ENCODE measurements at places on chromosomes 12 and 14.

DNA sequence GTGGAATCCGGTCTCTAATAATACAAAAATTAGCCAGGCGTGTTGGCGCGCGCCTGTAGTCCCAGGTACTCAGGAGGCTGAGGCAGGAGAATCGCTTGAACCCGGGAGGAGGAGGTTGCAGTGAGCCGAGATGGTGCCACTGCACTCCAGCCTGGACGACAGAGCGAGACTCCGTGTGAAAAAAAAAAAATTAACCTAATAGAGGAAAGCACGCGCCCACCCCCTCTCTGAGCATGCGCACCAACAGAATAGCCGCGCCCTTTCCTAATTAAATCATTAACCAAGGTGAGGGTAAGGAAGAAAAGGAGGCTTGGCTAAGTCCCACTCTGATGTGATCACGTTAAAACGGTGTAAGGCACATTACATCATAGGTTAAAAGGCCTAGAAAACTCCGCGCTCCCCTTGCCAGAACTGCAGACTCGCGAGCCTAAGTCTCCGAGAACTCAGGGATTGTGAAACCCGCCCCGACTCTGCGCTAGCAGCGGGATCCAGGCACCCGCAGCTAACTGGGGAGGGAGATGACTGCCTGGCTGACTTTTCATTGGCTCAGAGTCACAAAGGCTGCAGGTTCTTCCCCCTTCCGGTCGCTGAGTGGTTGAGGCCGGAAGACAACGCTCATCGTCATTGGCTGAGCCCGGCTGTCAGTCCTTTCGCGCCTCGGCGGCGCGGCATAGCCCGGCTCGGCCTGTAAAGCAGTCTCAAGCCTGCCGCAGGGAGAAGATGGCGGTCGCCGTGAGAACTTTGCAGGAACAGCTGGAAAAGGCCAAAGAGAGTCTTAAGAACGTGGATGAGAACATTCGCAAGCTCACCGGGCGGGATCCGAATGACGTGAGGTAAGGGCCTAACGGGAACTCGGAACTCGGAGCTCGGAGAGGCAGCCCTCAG lies at the start of gene PNN:
TSS of gene PNN (plus strand) at position 695 of the 885 bp plus-strand sequence. CDS start at position 721, 26 bp downstream.
- DNase-seq, result peak; percentile 91

GRCh38 chr12:88163371-88163770 lies 21.3 kb downstream of the TMTC3 start:
- no peak for DNase-seq

- no peak for DNase-seq
Measured at GRCh38 chr12:120761519-120761934, 35.9 kb downstream of the ACADS start.

DNA sequence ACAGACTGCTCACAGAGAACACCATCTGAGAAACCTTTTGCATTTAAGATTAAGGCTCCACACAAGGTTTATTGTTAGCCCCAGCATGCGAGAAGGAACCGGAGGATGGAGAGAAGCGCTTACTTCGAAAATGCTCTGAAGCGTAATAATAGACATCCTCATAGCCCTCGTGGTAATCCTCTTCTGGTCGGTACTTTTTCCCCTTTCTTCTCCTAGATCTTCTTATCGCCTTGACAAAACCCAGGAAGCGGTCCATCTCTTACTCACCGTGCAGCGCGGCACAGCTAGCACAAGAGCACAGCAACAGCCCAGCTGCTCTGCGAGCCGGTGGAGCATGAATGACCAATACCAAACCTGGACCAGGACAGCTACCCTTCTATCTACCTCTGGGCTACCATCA lies 125.1 kb upstream of the GRIP1 start:
- DNase-seq, result no peak

DNA sequence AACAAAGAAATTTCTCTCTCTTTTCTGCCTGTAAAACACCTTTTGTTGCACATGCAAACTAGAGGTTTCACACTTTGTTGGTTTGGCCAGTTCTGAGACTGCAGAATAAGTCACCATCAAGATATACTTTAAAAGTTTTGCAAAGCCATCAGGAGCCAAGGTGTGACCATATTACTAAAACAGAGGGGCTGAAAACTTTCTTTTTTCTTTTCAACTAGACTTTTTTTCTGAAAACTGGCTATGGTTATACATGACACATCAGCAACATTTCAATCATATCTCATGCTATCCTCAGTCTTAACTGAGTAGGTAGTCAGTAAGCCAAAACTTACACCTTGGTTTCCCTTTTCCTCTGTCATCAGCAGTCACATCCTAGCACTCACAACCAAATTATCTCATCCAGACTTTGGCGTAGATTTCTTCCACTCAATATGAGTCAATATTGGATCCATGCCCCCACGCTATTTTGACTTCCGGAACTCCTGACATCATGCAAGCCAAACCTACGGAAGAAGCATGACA lies 4.1 kb upstream of the IFNG start:
- no peak for DNase-seq

DNA sequence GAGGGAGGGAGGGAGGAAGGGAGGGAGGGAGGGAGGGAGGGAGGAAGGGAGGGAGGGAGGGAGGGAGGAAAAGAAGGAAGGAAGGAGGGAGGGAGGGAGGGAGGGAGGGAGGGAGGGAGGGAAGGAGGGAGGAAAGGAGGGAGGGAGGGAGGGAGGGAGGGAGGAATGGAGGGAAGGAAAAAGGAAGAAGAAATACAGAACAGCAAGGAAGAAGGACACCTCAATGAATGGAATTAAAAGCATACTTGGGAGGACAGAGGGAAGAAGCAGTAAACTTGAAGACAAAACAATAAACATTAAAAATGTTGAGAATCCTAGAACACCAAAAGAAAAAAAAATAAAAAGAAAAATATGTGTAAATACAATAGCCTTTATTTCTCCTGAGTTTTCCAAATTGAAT lies 6.2 kb downstream of the OR4Q2 start:
- DNase-seq, result no peak

DNA sequence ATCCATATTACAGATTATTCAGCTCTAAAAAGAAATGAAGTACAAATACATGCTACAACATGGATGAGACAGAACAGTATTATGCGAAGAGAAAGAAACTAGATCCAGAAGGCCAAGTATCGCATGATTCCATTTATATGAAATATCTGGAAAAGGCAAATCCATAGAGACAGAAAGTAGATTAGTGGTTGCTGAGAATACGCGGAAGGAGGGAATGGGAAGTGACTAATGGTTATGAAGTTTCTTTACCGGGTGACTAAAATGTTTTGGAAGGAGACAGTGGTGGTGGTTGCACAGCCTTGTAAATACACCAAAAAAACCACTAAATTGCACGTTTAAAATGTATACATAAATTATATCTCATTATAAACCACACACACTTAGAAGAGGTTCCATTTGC lies 12.5 kb downstream of the PRDM4 start:
- DNase-seq, result no peak

DNA sequence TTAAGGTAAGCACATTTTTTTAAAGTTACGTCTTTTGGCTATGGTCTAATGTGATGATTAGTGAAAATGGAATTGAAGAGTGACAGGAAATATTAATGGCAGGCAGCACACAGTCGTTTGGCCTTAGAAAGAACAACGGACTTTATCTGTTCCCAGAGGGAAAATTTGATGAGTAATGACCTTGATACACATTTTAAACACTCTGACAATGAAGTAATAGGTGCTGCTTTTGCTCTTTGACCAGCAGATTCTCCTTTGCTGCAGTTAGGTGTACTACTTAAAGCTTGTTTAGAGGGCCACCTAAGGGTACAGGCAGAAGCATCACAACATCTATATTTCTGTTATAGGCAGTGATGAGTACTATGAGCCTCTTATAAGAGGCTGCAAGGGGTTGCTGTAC lies 27.1 kb upstream of the RNU6-8 start:
- DNase-seq, result no peak

DNA sequence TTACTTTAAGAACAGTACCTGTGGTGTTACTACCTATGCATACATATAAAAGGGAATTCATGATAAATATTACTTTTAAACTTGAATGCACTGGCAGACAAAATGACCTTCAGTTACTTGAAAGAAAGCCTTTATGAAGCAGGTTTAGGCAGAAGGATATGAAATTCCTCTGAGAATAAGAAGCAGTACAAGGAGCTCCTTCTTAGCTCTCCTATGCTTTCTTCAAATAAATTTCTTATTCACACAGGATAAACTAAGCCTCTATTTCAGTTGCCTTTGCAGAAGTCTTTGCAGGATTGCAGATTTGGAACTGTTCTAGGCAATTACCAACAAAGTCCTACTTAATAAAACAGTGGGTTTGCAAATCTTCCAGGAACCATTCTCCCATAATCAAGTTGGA lies 1.0 kb downstream of the EPYC start:
- no peak for DNase-seq

GRCh38 chr12:124392667-124393413 lies 97.9 kb downstream of the RFLNA start:
- no peak for DNase-seq

DNA sequence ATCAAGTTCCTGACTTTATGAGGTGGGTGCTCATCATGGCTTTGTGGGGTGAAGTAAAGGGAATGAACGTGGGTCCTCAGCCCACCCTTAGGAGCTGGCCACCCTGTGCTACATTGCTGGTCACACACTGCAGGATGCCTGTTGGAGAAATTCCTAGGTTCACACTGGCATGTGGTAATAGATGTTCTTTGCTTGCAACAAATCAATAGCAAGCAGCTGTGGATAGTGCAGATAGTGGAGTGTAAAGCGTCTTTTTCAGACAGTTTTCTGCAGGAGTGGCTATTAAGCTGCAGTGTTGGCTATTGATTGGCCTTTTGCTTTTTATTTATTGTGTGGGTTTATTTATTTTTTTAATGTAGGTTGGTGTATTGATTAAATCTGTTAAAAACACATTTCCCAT lies 822.7 kb downstream of the NRXN3 start:
- no peak for DNase-seq

DNA sequence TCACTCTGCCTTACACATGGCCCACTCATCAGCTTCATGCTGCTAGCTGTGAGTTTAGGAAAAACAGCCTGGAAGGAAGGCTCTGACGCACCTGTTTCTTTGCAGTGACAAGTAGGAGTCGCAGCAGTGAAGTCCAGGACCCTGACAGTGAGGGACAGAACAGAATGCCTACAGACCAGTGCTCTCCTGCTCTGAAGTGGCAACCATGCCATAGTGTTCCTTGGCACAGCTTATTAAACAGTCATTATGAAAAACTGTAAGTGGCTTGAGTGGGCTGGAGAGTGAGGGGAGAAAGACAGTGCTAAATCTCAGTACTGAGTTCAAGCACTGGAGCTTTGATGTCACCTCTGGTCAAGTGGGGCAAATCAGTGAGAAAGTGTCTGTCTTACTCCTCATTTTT lies 61.7 kb downstream of the MYRFL start:
- DNase-seq, result no peak

DNA sequence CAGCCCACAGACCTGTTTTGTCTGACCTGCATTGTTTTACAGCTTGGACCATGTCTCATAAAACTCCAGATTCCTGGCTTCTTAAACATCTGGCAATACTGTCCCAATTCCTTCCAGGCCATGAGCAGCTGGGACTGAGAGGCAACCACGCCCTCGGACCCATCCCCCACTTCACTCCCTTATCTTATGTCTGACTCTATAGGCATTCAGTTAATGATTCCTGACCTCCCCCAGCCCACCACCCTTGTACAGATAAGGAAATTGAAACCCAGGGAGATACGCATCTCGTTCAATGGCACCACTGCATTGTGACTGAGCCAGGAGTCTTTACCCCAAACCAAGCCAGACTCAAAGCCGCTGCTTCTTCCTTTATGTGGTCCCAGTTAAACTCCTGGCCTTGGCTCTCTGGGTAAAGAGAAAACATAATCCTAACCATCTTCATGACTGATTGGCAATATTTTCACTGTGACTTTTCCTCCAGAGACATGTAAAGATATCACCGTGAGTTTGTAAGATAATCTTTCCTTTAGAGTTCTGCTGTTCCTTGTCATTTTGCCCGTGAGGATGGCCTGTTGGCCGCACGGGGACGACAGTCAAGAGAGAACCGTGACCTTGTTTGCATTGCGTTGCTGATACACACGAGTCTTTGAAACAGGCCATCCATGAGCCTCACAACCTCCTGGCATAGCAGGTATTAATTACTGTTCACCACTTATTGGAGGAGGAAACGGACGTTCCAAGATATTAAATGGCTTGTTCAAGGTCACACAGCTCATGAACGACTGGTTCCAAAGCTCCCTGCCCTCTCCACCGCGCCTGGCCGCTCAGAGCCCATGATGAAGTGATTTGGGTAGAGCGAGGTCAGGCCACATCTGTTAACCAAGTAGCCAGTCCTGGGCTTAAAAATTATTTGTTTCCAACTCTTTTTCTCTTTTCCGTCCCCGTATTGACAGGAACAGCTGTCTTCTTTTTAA lies 39.4 kb downstream of the MAP1LC3B2 start:
- DNase-seq, result no peak

- DNase-seq, result no peak
Measured at GRCh38 chr12:82326905-82327503, 31.2 kb downstream of the CCDC59 start.

- DNase-seq, result peak; percentile 35
Measured at GRCh38 chr12:6684609-6685008, 4.6 kb downstream of the ZNF384 start.

DNA sequence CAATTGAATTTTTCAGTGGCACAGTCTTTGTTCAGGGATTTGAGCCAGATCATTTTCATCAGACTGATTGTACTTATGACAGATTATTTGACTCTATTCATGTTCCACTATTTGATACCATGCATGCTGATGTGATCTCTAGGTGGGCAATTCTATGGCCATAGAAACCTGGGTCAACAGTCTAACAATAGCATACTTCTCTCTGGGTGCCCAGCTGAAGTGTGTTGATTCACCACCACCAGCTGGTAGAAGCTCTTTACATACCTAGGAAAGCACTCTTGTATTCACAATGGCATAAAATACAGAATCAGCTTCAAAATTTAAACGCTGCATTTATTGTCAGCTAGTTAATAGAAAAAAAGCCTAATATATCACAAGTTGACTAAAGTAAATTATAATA lies 90.2 kb upstream of the TMTC2 start:
- no peak for DNase-seq

DNA sequence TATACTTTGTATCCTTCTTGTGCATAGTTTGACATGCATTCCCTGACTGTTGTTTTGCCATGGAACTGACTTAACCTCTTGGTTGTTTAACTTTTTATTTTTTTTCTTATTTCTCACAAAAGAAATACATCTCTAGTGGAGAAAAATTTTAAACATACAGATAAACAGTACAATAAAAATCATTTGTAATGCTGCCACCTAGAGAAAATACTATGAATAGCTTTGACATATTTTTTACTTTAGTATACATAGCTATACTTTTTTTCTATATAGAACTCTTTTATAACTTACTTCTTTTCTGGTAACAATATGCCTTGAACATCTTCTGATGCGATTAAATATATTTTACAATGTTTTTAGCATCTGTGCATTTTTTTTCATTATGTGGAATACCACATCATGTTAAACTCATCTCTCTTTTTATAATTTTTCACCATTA lies 184.5 kb downstream of the AKAP6 start:
- DNase-seq, result no peak

- no peak for DNase-seq
Measured at GRCh38 chr14:79581912-79582576, 629.3 kb downstream of the DIO2 start.

DNA sequence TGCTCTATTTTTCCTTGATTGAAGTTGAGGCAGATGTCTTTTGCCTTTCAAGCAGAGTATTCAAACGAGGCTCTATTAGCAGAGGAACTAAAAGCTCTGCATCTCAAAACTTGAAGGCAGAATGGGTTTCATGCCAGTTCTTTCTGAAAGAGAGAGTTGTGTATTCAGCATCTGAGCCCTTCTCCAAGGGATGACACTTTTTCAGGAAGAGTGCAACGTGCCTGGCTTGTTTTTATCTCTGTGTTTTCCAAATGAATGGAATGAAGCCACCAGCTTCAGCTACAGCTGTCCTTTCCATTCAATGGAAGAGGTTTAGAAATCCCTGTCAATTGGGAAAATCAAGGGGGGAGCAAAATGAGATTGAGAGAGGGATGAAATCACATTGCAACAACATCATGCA lies 14.6 kb downstream of the BEST3 start:
- no peak for DNase-seq

All from stimulated activated CD4-positive, alpha-beta T cell treated with anti-CD3 and anti-CD28 coated beads, Interleukin-1b, Interleukin-23, amount 100 ng/mL, for 4 hours (primary cell).